ENCODE measurements at places on chromosomes 12 and 14.

- no peak for DNase-seq
Observed at GRCh38 chr12:51954561-51955361, 3.3 kb downstream of the ACVR1B start.

DNA sequence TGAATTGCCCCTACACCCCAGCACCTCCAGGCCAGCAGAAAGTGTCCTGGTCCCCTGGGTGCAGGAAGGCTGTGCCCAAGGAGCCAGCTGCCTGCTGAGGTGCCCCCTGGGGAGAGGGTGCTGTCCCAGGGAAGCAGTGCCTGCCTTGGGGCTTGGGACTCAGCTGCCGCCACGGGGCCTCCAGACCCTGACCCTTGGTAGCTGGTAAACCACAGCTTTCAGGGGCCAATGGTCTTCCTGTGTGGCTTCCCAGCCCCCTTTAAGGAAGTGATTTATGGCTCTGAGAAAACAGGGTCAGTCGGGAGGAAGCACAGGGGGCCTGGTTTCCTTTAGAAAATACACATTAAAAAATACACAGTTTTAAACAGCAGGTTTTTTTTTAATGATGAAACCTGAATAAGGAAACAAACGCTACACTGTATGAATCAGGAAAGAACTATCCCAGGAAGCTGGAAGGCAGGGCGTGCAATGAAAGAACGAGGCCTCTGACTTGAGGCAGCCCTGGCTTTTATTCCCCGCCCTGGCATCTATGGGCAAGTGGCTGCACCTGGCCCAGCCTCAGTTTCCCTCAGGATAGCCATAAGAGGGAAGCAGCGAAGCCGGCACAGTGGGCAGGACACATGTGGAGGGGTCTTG lies 40.6 kb upstream of the EML1 start:
- no peak for DNase-seq

DNA sequence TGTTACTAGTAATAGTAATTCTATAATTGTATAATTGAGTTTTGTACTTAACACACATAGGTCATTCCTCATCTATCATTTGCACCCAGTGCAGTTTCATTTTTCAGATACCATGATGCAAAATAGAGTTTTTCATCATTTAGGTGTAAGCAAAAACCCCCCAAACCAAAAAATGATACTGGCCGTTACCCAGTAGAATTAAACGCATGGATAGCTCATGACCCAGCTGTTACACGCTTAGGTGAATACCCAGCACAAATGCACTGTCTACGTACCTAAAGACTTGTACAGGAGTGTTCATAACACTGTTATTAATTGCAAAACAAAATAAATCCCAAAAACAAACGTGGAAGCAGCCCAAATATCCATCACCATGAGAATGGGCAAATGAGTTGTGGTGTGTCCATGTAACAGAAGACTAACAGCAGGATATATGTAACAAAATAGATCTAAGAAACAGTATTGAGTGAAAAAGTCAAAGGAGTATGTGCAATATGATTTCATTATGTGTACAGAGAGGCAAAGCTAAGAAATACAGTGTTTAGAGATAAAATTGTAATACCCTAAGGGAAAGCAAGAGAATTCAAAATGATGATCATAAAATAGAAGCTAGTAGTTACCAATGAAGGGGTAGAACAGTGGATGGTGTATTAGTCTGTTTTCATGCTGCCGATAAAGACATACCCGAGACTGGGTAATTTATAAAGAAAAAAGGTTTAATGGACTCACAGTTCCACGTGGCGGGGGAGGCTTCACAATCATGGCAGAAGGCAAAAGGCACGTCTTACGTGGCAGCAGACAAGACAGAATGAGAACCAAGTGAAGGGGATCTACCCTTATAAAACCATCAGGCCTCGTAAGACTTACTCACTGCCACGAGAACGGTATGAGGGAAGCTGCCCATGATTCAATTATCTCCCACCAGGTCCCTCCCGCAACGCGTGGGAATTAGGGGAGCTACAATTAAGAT lies 49.8 kb downstream of the EID3 start:
- no peak for DNase-seq

DNA sequence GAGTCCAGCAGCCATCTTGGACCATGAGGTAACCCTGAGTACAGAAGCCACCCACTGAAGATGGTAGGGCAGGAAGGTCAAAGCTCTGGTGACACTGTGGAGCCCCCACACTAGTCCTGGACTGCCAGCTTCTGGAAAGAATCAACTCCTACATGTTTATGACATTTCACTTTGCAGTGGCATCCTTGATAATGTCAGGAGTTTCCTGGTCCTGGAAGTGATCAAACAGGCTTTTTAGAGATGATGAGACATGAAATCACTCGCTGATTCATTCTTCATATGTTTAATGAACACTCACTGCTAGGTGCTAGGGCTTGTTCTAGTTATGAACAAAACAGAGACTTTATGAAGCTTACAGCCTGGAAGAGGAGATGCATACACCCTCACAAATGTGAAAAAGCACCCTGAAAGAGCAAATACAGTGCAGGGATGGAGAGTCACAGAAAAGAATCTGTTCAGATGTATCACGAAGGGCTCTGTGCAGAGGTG lies 15.8 kb upstream of the HNF1A start:
- DNase-seq: no peak

DNA sequence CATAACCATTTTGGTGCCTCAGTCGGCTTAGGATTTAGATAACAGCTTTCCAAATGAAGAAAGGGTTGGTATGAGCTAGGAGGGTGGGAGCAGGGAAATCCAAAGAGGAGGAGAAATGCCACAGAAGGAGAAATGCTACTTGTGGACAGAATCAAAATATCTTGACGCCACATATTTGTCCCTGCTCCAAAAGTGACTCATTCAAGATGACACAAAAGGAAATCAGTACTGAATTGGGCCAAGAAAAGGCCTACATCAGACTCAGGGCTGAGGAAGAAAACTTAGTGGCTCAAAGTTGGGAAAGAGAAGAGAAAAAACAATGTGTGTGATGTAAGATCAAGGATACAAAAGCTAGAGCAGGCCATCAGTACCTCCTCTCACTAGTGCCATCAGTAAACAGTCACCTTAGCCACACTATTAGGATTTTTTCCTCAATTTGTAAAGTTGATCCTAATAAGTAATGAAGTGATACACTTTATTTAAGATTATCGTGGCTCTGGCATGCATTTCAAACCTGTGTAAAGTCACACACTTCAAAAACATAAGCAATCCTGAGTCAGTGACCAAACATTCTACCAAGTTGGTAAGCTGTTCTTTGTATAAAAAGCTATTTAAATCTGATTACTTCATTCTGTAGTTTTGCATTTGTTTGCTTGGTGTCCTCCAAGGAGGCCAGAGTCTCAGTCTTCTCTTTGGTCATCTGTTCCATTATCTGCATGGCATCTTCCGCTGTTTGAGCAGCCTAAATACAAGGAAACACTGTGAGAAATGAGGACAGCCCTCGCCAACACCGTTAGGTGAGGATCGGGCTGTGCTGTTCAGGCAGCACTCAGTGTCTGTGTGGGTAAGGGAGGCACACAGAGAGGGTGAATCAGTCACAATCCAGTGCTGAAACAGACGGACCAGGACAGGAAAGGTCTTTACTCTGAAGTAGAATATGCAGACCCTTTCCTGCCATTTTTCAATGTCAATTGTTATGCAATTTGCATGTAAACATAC lies 52.6 kb upstream of the VPS33A start:
- no peak for DNase-seq

DNA sequence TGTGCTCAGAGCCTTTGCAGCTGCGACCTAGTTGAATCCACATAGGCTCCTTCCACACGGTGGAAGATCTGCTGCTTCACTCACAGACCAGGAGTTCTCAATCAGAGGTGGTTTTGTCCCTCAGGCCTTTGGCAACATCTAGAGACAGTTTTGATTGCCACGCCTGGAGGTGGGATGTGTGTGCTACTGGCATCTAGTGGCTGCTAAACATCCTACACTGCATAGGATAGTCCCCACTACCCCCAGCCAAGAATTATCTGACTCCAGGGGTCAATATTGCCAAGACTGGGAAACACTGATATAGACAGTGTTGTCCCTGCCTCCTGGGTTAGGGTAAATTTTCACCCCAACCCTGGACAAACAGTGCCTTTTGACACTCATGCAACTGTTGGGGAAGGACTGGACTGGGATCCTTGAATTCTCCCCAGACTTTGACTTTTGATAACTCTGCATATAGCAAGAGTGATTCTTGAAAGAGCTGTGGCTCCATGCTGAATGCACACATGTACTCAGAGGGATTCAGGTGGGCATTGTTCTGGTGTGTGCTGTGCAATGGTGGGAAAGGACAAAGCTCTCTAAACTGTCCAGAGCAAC lies 39.8 kb downstream of the BAZ2A start:
- DNase-seq: no peak

DNA sequence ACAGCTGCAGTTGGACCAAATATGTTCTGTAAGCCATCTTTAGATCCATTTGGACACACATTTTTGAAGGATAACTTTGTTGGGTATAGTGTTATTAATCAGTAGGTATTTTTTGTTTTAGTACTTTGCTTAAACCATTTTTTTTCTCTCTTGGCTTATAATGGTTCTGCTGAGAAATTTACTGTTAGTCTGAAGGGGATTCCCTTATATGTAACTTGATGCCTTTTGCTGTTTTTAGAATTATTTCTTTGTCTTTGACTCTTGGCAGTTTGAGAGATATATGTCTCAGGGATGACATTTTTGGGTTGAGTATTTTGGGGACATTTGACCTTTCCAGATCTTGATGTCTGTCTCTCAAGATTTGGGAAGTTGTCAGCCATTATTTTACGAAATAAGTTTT lies 169.8 kb downstream of the GPHN start:
- no peak for DNase-seq

- DNase-seq: no peak
Observed at GRCh38 chr14:68135566-68135965, 316.0 kb downstream of the RAD51B start.

DNA sequence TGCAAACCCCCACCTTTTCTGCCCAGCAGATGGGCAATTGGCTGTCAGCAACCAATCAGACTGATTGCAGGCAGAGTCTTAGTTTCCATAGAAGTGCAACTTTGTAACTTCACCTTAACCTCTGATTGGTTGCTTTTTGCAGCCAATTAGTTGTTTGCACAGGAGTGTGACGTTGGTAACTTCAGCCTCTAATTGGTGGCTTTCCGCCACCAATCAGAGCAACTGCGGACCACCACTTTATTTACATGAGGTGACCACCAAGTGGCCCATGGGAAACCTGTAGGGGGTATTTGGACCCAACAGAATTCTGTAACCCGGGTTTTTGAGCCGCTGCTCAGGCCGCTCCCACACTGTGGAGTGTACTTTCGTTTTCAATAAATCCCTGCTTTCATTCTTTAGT lies 32.3 kb downstream of the CDKN1B start:
- DNase-seq: peak; percentile 49

DNA sequence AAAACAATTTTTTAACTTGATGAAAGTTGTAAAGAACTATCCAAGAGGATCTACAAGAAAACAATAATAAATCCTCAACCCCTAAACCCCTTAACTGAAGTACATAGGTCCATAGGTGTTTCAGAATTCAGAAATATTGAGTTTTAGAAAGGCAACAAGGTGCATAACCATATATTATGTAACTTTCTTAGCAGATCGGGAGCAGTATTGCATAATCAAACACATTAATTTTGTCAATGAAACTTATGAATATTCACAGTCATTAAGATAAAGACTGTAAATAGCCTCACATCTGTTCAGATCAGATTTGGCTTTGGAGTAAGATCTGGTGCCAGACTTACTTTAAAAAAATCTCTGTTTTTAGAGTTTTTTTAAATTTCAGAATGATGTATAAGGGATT lies 647.1 kb upstream of the FLRT2 start:
- no peak for DNase-seq

DNA sequence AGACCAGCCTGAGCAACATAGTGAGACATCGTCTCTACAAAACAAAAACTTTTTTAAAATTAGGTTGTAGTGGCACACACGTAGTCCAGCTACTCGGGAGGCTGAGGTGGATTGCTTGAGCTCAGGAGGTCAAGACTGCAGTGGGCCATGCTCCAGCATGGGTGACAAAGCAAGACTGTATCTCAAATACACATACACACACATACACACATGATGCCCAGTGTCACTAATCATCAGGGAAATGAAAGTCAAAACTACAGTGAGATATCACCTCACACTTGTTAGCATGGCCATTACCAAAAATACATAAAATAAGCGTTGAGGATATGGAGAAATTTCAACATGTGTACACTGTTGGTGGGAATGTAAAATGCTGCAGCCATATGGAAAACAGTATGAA lies 33.2 kb upstream of the KICS2 start:
- DNase-seq: no peak

GRCh38 chr12:15486859-15487258 lies 164.6 kb downstream of the PTPRO start:
- no peak for DNase-seq

- DNase-seq: no peak
Observed at GRCh38 chr14:70845601-70846000, 36.3 kb upstream of the MAP3K9 start.

DNA sequence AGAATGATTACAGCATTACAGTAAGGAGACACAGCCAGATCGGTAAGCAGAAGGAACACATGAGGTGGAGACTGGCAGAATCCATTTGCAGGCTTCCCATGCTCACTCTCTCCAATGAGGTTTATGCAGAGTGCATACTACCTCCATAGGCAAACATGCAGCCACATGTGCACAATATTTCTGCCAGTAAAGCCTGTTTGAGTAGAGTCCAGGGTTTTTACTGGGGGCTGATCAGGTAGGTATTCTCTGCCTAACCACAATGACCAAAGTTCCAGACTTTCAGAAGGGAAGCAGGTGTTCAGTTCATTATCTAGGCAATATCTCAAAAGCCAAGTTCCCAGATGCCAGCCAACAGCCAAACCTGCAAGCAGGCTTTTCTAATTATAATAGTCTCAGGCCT lies 31.1 kb downstream of the INTS13 start:
- no peak for DNase-seq

DNA sequence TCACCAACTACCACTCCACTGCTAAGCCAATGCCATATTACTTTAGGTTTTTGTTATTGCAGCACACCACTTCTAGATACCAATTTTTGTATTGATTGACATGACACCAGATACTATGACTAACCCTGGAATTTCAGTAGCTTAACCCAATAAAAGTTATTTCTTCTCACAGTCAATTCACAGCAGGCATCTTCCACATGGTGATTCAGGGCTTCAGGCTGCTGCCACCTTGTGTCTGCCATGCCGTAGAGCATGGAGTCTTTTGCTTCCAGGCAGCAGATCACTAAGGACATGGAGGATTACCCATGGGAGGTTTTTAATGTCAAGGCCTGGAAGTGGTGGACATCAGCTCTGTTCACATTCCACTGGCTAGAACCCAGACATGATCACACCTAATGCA lies 56.4 kb upstream of the LTA4H start:
- no peak for DNase-seq

DNA sequence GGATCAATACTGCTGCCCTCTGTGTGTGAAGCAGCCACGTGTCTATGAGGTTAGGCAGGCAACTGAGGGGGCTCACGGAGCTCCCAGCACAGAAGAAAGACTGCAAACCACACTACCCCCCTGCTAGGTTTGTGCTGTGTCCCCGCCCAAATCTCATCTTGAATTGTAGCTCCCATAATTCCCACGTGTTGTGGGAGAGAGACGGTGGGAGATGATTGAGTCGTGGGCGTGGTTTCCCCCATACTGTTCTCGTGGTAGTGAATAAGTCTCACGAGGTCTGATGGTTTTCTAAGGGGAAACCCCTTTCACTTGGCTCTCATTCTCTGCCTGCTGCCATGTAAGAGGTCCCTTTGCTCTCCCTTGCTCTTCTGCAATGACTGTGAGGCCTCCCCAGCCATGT lies 68.6 kb downstream of the ACTN1 start:
- no peak for DNase-seq

- DNase-seq: no peak
Observed at GRCh38 chr14:21494902-21495762, 16.0 kb downstream of the METTL3 start.
